Activated CD8-positive, alpha-beta memory T cell treated with anti-CD3 and anti-CD28 coated beads for 24 hours (primary cell): ENCODE measurements at places on chromosomes 12 and 14.

GRCh38 chr12:76539727-76540126, 19.8 kb downstream of the OSBPL8 start:
- no peak for DNase-seq

DNA sequence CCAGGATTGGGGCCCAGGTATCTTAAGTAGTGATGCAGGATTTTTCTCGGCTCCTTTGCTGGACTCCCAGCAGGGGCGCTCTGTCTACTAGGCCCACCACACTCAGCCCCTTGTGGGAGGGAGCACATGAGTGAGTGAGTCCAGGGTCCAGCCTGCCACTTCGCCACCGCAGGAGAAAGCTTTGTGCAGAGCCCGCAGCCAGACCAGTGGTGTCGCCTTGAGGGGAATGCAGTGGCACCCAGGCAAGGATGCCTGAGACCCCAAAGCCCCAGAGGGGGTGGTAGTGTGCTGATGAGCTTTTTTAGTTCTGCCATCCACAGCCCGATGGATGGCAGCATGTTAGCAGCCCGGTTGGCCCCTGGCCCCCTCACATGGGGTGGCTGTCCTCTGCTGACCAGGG, 5.4 kb upstream of the MRPS35 start:
- no peak for DNase-seq

- DNase-seq = no peak
Observed at GRCh38 chr12:71190822-71191221, 33.0 kb upstream of the TSPAN8 start.

DNA sequence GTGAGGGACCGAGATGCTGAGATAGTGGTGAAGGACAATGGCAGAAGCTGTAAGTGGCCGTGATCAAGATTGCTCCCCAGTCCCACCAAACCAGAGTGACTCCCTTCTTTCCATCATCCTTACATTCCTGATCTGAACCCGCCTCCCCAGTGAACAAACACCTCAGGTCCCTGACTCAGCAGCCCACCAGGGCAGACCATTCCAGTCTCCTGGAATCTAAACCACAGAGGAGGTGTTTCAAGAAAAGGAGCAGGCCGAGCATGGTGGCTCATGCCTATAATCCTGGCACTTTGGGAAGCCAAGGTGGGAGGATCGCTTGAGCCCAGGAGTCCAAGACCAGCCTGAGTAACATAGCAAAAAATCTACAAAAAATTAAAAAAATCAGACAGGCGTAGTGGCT, 6.6 kb downstream of the ERBB3 start:
- DNase-seq = no peak

DNA sequence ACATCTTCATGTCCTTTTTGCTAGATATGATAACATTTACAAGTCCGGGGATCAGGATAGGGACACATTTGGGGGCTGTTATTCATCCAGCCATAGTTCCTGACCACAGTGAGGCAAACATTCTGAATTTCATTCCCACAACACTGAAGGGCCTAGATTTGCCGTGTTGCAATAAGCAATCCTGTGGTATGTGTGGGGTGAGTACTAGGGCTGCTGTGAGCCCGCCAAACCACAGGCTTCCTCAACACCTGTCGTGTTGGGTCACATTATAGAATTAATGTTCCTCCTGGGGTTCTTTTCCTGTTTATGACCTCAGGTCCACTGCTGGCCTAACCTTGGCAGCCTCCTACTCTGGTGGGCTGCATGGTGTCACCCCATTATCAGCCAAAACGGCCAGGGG, 119.2 kb downstream of the TBC1D30 start:
- DNase-seq = no peak

DNA sequence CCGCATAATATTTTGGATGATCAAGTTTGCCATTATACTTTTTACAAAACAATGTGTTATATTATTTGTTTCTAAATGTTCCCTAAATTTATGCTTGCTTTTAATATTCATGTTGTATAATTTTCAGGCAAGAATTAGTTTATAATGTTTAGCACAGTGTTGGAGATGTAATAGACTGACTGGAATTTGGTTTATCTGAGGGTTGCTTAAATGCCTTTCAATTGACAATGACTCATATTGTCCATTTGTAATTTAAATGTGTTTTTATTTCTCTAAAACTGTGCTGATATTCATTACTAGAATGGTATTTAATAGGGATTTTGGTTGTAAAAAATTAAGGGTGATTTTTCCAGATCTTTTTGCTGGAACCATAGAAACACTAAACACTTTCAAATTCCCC, 788.4 kb downstream of the SLC6A15 start:
- DNase-seq = no peak

- no peak for DNase-seq
Observed at GRCh38 chr14:23544511-23545447, 6.8 kb downstream of the ZFHX2 start.

- no peak for DNase-seq
Observed at GRCh38 chr14:104285508-104285840, 147.1 kb downstream of the KIF26A start.

DNA sequence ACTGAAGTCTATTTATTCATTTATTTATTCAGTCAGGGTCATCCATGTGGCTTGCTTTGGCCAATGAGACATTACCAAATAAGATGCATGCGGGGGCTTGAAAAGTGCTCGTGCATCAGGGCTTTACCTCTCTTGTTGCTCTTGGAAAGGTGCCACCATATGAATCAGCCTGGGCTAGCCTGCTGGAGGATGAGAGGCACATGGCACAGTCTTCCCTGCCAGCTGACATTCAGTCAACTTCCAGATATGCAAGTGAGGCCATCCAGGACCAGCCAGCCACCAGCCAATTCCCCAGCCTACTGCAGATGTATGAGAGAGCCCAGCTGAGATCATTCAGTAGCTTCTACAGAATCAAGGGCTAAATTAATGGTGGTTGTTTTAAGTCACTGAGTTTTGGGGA, 105.2 kb upstream of the RPH3A start:
- DNase-seq = no peak

DNA sequence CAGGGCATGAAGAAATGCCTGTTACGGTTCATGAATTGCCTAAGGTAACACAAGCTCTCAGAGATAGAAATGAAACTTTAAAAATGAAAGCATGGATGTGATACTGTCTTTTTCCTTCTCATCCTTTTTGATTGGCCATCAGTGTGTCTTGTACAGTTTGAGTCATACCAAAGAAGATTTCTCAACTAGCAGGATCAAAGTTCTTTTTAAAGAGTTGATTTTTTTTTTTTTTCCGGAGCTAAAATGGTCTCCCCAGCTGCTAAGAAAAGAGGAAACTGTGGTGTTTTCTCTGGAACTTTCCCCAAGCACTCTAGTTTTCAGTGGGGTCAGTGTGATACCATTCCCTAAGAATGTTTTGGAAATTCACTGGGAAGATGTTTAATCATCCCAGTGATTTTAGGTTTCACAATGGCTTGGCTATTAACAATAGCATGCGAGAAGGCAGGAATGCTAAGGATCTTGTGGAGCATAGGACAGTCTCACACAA, 105.0 kb downstream of the ETNK1 start:
- no peak for DNase-seq

DNA sequence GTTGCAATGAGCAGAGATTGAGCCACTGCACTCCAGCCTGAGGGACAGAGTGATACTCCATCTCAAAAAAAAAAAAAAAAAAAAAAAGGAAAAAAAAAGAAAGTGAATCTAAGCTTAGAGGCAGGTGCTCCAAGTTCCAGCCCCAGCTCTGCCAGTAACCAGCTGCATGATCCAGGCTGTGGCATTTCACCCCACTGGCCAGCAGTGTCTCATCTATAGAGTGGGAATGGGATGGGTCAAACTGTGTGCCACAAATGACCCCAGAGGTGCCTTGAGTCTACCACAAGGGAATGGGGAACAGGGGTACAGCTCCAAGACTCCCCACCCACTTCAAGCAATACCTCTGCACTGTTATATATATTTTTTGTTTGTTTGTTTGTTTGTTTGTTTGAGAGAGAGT, 5.0 kb downstream of the PLEKHD1 start:
- no peak for DNase-seq

GRCh38 chr12:76866151-76866567, 12.7 kb downstream of the CSRP2 start:
- no peak for DNase-seq

GRCh38 chr12:103093499-103094106, 136.1 kb downstream of the ASCL1 start:
- DNase-seq = no peak

DNA sequence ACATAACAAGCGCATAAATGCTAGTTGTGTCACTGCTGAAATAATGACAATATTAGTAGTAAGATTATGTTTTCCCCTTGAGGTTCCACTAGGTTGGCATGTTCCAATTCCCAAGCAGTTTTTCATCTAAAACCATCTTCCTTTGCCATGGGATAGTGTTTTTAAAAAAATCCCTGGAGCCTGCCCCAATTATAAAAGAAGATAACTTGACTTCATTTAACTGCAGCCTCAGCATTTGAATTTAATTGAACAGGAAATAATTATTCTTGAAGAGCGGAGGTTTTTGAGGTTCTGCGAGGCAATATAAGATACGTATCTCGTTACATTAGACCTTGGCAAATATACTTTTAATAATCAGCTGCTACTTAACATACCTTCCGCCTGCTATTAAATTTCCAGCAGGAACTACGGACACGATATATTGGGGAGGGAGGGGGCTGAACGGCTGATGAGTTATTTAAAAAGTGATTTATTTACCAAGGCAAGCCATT, 65.2 kb upstream of the HSPB8 start:
- no peak for DNase-seq

- DNase-seq = no peak
Observed at GRCh38 chr12:104985206-104985605, 910 bp upstream of the NOPCHAP1 start.

- DNase-seq = no peak
Observed at GRCh38 chr12:109307051-109307450, 2.0 kb downstream of the FOXN4 start.

DNA sequence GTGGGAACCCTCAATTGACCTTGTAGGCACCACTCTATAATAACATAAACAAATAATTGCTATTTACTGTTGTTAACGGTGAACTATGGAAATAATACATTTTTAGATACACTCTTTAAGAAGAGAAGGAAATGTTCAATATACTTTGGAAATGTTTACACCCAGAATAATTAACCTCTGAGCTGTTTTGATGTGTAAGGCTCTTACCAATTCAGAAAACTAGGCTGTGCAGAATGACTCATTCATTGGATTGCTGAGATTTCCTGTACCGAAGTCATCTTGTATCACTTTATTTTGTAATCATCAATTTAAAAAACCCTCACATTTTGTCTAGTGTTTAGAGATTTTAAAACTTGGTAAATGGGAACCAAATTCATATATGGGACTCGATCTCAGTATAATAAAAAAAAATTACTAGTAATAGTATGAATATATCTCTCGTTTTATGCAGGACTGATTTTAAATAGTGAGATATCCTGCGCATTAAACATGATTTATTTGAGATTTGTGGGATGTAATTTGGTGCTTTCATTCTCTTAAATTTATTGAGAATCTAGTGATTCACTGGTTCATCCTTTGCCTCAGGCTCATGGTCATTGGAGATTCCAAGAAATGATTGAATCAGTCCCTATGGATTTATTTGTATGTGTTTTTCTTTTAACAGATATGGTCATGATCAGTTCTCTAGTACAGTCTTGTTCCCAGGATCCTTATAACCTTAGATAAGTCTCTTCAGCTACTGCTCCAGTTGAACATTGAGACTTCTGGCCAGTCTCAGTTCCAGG, 3.9 kb downstream of the SAMD4A start:
- no peak for DNase-seq

DNA sequence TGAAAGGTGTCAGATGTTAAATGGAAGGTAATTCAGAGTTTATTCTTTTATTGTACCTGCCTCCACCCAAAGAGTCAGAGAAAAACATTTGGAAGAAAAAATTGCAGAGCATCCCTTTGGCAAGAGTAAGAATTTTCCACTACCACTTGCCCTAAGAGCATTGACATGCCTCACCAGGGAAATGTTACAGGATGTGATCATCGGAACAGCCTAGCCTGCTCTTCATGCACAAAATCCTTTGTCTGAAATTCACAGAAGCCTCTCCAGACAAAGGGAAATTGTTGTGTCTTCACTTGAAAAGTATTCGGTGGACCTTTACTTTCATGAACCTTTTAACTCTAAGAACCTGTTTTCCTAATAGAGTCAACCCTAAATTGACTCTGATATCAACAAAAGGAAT, 36.9 kb downstream of the ATP2A2 start:
- DNase-seq = no peak

- no peak for DNase-seq
Observed at GRCh38 chr12:51187370-51187987, 14.5 kb upstream of the TFCP2 start.

DNA sequence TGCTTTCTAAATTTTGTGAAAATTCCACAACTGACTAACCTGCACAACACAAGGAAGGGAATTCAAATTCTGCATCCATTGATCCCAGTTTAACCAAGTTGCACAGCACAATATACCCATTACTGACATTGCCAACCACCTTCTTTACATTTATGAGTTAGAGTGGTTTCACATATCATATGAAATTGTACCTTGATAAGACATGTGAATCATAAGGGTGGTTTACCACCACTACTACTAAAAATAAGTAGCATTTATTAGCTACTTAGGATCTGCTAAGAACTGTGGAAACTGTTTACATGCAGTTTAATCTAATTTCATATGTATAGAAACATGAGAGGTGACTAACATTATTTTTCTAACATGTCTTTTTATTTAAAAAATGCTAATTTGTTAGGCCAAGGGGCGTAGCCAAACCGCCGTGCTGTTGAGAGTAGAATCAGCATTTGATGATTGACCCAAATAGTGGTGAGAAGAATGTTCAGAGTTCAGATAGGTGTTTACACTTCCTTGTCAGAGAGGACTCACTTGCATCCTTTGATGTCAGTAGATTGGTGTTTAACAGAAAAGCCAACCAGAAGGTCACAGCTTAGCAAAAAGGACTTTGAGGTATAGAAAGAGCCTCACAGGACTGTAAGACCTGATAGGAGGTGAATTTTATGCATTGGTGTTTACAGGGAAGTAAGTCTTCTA, 56.2 kb downstream of the LRFN5 start:
- DNase-seq = no peak

- no peak for DNase-seq
Observed at GRCh38 chr12:51793201-51793600, 55.3 kb downstream of the FIGNL2 start.

GRCh38 chr14:104370256-104370870, 209.2 kb upstream of the C14orf180 start:
- no peak for DNase-seq

DNA sequence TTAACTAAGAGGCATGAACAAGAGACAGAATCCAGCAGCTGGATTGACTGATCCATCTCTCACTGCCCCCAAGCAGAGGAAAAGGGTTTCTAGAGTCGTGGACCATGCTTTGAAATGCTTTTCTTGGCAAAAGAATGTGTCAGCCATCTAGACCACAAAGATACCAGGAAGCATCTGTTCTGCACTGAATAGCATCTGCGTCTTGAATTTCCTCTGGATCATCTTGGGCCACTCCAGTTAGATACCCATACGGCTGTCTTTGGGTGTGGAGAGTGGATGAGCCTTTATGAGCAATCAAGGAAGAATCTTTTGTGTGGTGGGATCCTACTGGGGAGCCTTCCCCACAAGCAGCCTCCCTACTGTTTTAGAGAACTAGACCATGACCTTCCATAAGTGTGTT, 16.0 kb upstream of the RFX4 start:
- no peak for DNase-seq
